Right kidney (tissue), 9 donors: ENCODE measurements at places on chromosomes 2 and 18.

GRCh38 chr2:191713837-191714236, 35.9 kb downstream of the NABP1 start:
- DNase-seq, result no peak

GRCh38 chr2:119149611-119150010, 8.9 kb downstream of the C1QL2 start:
- no peak for DNase-seq

GRCh38 chr18:50401888-50402287, 27.0 kb downstream of the SKA1 start:
- no peak for DNase-seq

DNA sequence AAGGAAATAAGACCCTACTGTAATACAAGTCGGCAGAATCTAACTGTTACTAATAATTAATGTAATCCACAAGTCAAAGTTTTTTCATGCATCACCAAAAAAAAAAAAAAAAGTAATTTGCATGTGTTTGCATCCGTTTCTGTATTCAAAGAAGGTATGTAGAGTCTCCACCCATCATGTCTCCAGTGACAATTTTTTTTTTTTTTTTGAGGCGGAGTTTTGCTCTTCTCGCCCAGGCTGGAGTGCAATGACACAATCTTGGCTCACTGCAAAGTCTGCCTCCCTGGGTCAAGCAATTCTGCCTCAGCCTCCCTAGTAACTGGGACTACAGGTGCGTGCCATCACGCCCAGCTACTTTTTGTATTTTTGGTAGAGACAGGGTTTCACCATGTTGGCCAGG, 24.2 kb upstream of the NFU1 start:
- DNase-seq, result no peak

DNA sequence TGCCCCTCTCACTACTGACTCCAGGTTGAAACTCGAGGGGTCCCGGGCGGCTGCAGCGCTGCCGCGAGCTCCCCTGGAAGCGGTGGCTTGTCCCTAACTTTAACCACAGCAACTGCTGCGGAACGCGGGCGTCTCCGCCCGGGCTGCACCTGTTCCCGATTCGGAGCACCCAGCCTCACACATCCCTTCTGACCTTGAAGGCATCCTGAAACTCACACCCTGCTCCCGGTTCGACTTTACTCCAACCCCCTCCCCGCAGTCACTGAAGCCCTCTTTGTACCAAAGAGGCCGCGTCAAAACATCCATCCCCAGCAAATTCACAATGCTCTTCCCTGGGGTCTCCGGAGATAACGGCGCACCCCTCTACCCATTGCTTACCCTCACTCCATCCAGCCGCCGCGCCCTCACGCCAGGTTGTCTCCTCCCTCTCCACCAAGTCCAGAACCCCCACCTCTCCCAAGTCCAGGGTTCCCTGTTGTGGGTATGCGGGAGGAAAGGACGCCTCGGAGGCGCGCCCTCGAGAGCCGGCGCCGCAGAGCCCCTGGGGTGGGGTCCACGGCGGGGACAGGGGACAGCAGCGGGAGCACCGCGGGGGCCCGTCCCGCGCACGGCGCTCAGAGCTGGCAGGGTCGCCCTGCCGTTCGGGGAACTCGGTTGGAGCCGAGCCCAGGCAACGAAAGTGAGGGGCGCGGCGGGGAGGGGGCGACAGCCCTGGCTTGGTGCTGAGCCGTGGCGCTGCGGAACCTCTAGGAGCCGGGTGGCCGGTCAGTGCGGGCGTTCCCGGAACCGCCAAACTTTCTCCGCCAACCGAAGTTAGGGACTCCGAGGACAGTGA, 934 bp downstream of the MYO5B start:
- peak; percentile 46 for DNase-seq

- DNase-seq, result no peak
Observed at GRCh38 chr2:25176541-25177181, 8.3 kb upstream of the POMC start.

DNA sequence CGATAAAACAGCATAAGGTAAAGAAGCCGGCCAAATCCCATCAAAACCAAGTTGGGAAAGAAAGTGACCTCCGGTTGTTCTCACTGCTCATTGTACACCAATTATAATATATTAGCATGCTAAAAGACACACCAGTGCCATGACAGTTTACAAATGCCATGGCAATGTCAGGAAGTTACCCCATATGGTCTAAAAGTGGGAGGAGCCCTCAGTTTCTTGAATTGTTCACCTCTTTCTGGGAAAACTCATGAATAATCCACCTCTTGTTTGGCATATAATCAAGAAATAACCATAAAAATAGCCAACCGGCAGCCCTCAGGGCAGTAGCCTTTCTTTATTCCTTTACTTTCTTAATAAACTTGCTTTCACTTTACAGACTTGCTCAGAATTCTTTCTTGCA, 544.9 kb upstream of the SETBP1 start:
- DNase-seq, result no peak

DNA sequence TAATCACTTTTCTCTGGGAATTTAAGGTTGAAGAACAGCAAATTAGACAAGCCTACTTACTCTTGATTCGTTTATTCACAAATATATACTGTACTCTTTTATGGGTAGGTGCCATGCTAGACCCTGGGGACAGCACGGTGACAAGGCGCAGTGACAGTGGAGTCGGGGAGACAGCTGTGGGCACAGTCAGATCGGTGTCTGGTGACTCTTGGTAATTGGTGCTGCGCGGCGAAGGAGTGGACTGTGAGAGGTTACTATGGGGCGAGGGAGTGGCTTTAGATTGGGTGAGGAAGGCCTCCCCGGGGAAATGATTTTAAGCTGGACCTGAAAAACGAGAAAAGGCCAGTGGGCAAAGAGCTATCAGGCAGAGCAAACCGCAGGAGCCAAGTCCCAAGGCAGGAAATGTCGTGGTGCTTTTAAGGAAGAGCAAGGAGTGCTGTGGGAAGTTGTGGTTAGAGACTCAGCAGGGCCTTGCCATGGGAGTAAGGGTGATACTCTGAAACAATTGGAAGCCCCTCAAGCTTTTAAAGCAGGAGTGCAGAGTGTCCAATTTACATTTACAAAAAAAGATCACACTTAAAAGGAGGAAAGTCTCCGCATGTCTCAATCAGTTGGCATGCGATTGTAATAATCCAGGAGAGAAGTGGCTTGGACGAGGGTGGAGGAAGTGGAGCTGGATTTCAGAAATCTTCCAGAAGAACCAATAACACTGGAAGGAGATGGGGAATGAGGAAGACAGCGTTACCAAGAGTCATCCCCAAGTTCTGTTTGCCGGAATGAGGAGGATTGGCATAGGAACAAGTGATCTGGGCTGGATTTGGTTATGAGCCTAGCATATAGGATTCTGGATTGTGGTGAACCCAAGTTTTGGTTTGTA, 36.1 kb upstream of the TXNDC2 start:
- DNase-seq, result no peak

- no peak for DNase-seq
Observed at GRCh38 chr2:15818881-15819280, 121.5 kb upstream of the MYCN start.

DNA sequence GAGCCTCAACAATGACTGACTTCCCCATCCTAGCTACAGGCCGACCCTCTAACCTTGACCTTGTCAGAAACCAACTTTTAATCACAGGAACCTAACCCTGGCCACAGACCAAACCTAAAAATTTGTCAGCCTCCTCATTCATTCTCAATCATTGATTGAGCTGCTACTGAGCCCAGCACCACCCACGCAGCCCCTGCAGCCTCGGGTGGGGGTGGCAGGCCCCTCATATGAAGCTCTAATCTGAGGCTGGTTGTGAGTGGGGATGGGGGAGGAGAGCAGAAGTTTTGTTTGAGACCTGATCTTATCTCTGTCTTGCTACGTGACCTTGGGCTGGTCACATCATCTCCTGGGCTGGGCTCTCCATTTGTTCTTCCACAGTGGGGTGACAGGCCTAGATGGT, 99.5 kb upstream of the EPAS1 start:
- no peak for DNase-seq

DNA sequence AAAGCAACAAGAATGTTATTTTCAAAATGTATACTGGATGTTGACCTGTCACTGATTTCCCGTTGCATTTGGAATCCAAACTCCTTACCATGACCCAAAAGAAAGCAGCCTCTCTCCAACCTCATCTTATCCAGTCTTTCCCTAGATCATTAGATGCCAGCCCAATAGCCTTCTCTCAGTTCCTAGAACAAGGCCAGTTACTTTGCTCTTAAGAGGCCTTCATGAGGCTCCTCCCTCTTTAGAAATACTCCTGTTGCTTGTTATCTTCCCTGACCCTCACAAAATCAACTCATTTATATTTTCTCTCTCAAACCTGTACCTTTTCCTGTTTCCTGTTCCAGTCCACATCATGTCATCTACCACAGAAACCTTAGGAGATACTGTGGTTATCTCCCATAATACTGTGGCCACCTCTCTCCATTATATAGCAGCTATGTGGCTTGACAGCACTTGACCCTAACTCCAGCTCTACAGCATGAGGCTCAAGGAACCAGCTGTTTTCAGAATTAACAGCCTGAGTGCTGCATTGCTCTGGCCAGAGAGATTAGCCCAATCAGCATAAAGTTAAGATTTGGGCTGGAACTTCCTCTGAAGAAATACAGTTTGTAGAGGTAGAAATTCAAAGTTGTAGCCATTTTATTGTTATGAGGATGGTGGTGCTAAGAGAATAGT, 22.8 kb downstream of the SRBD1 start:
- DNase-seq, result no peak

- no peak for DNase-seq
Observed at GRCh38 chr2:198102856-198103255, 298.5 kb downstream of the PLCL1 start.

- no peak for DNase-seq
Observed at GRCh38 chr18:36780748-36781147, 48.1 kb downstream of the TPGS2 start.

DNA sequence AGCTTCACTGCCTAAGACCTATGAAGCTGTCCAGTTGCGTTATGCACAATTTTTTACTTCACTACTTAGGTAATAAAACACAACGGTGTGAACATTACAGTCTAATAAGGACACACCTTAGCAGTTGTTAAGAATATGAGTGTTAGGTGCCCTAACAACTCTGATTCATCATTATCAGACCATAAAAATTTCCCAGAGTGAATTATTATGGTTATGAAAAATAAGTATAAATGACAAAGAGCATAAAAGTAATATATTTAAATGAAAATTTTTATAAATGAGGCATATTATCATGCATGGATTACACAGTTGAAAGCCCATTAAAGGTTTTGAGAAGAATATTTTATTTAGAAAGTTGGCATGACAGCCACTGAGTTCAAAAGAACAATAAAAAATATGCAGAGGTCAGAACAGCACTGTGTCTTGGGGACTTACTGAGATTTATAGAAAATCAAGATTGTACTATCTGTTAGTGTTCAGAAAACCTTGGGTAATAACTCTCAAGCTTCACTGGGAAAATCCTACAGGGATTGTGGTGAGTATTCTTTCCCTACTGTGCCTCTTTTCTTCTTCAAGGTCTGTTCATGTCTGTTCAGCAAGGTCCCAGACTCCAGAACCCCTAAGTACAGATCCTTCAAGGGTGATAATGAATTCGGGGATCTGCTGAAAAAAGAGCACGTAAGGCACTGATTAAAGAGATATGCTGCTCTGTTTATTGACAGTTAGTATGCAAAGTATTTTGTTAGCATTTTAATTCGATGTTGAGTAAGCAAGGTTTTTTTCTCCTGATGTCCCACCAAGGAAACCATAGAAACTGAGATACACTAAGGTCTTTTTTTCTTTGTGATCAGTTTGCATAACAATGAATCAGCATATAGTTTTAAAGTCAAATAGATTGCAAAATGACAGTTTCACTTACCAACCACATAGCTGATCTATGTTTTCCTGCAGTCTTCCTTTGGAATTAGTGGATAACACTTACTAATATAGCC, 250.0 kb downstream of the DSEL start:
- DNase-seq, result no peak

GRCh38 chr2:207216457-207216856, 50.7 kb upstream of the KLF7 start:
- no peak for DNase-seq

- DNase-seq, result no peak
Observed at GRCh38 chr2:100137318-100137717, 5.1 kb downstream of the AFF3 start.

DNA sequence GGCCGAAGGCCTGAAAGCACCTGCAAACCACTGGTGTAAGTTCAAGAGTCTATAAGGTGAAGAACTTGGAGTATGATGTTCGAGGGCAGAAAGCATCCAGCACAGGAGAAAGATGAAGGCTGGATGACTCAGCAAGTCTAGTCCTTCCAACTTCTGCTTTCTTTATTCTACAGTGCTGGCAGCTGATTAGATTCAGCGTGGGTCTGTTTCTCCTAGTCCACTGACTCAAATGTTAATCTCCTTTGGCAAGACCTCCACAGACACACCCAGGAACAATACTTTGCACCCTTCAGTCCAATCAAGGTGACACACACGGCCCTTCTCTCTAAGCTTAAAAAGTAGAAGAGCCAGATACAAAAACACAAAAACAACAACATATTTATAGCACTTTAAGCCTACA, 43.4 kb downstream of the NMS start:
- DNase-seq, result no peak

GRCh38 chr2:42854207-42854818, 61.9 kb upstream of the HAAO start:
- DNase-seq, result peak; percentile 54

DNA sequence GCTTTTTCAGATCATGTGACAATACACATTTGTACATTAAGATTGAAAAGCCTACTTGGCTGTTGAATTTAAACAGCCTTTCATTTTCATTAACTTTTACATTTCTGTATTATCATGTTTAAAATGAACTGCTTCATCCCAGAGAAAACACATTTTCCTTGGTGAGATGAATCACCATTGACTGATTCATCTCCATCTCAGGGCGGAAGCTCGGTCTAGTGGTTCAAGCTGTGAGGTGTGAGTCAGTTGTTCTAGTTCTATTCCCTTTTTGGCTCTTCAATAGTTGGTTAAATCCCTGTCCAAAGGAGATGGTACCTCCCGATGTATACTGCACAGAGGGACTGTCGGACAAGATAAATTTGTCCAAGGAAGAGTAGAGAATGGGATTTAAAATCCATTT, 189.7 kb downstream of the ADCYAP1 start:
- DNase-seq, result no peak
